Hematopoietic multipotent progenitor cell (in vitro differentiated cells): ENCODE measurements at places on chromosomes 1 and 21.
A peak's percentile ranks its signal among the peaks of the same experiment; 100 is the strongest.

GRCh38 chr1:231986631-231987336 is 360.2 kb downstream of the DISC1 start:
- no peak for DNase-seq

DNA sequence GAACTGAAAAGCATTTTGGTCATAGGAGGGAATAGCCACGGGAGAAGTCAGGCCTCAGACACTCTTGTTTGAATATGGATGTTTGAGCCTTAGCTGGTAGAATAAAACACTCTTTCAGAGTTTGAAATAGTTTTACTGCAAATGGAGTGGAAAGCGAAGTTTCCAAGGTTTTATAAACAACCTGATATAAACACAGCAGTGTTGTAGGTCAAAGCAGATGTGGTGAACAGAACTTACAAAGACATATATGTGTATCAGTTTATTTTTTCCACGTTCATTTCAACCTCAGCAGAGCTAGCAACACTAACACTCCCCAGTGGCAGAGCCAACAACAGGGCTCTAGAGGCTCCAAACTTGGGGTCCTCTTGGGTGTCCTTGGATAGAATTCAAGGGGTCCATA is 89.9 kb downstream of the WLS start:
- no peak for DNase-seq

DNA sequence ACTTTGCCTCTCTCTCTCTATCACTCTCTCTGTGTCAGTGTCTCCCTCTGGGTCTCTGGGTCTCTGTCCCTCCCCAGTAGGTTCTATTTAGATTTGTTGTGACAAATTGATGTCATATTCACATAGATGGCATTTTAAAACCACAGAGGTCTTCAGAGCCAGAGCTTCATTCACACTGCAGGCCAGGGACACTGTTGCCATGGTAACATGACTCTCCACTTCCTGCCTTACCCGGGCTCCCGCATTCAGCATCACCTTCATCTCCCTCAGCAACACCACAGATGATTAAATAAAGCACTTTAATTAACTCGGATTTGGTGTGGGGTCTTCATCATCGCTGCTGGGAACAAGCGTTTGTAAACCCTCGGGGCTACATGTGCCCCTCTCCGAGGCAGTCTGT is 132.6 kb downstream of the ETS2 start:
- peak; percentile 41 for DNase-seq

DNA sequence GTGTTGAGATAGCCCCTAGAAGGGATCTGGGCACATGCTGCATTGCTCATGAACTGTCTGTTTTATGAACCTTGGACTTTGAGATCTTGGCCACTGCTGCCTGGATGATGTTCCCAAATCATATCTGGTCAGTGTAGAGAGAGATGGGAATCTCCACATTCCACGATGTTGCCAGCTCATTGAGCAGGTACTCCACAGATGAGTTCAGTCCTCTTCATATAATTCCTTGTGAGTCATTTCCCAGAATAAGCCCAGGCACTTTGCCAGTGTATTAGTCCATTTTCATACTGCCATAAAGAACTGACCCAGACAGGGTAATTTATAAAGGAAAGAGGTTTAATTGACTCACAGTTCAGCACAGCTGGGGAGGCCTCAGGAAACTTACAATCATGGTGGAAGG is 254.0 kb upstream of the RUNX1 start:
- no peak for DNase-seq

DNA sequence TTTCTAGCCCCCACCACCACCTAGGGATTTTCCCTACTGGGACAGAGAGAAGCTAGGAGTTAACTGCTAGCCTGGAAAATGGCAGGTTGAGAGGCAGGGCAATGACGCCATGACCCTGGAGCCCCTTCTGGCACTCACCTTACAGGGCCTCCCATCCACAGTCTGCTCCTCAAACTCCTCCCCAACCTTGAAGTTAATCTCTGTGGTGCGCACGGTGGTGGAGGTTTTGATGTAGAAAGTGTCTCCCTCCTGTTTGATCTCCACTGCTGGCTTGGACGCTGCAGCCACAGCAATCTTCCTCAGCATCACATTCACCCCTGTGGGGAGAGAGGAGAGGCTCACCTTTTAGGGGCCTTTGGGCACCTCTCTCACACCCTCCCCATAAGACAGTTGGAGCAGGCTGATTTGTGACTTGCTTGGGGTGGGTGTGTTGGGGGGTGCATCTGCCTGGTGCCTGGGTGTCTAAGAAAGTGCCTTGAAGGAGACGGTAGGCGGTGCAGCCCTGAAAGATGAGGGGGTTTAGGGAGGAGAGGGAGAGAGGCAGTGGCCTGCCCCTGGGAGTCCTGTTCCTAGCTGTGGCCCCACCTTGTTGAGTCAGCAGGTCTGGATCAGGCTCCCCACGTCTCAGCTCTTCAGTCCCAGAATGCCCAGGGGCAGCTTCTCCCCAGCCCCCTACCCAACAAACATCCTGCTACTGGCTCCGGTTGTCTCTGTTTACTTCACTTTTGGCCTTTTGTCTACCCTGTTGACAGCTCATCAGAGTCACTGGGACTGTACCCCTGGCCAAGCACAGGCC is 4.4 kb downstream of the CRABP2 start:
- DNase-seq: no peak

DNA sequence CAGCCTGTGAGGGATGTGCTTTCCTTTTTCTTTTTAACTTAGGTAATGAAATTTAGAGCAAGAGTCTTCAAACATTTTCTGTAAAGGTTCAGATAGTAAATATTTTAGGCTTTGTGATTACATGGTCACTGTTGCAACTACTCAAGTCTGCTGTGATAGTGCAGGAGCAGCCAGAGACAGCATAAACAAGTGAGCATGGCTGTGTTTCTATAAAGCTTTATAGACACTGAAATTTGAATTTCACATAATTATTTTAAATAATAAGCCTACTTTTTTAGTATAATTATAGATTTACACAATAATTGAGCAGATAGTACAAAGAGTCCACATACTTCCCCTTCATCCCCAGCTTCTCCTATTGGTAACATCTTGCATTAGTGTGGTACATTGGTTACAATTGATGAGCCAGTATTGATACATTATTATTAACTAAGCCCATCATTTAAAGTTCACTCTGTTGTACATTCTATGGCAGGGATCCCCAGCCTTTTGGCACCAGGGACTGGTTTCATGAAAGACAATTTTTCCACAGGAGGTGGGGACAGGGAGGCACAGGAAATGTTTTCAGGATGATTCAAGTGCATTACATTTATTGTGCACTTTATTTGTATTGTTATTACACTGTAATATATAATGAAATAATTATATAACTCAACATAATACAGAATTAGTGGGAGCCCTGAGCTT is 3.0 kb downstream of the ATF6 start:
- DNase-seq: no peak

DNA sequence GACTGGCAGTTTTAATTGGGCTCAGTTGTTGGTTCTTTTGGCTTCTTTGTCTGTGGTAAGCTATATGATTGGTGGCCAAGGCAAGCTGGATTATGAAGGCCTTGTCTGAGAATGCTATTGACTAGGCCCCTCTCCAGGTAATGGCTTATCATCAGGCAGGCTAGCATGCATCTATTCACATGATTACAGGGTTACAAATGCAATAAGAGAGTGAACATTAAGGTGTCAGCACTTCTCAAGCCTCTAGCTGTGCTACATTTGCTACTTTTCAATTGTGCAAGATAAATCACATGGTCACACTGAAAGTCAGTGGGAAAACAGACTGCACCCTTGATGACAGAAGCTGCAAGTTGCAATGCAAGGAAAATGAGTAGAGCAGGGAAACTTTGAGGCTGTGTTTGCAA is 550.9 kb upstream of the TMPRSS15 start:
- DNase-seq: no peak

- DNase-seq: no peak
Observed at GRCh38 chr1:46408356-46409062, 14.4 kb downstream of the FAAH start.

- no peak for DNase-seq
Observed at GRCh38 chr1:217891966-217892365, 260.8 kb downstream of the SPATA17 start.
